ENCODE measurements at places on chromosomes 7 and 10.

DNA sequence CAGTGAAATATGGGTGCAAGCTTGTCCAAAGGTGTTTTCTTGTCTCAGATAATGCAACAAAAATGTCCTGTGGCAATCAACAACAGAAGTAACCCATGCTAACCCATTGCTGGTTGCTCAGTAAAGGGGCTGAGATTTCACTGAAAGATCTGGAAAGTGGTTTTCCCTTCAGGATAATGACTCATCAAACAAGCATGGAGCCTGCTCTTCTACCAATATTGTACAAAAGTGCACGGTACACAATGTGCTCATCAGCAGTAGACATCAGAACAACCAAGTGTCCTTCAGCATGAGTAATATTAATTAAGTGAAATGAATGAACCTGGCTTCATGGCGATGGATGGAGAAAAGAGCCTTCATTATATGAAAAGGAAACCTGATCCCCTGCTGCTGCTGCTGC lies 287.1 kb upstream of the NEBL start:
- DNase-seq = no peak
- no peaks in the 10 kb centered on the region for H3K4me1 ChIP-seq
- H3K4me3 ChIP-seq = no peak overlapping the region
- no peaks in the 10 kb centered on the region for H3K36me3 ChIP-seq
- no peak overlapping the region for H3K27ac ChIP-seq

- H3K27ac ChIP-seq = no peak overlapping the region
- peaks cover 12% of the 10 kb centered on the region for H3K27me3 ChIP-seq
- H3K36me3 ChIP-seq = no peaks in the 10 kb centered on the region
- no peaks in the 10 kb centered on the region for H3K4me1 ChIP-seq
These were observed 12.2 kb downstream of the DGKI start for GRCh38 chr7:137834552-137834951.

DNA sequence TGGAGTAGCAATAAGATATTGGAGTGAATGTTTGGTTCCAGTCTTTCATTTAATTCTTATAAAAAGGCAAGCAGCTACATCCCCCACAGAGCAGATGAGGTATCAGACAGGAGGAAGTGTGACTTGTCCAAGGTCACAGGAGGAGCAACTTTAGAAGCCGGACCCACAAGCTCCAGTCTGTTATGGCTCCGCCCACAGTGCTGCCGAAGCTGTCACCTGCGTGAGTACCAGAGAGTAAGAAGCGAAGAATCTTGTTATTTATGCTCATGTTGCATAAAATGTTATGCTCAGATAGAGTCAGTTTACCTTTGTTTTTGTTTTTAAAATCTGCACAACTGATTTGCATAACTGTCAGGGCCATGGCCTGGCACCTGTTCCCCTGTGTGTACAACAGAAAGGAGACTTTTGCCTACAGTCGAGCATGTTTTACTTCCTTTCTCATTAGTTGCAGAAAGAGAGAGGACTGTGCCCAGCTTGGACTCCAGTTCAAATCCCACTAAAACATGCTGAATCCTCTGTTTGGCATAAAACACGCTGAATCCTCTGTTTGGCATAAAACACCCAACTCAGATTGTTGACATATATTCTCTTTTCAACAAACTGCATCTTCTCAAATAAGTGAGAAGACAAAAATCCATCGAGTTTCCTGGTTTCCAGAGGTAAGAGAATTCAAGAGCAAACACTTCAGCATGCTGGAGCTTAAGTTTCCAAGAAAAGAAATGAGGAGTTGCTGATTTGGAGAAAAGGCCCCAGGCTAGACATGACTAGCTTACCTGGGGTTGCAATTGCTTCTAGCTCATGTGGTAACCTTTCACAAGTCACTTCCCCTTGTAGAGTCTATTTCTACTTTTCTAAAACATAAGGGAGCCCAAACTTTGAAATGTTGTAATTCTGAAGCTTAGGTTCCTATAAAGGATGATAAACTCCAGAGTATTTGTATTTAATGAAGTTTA lies 409.8 kb upstream of the ZMIZ1 start:
- no peak overlapping the region for H3K4me3 ChIP-seq
- H3K27ac ChIP-seq = no peak overlapping the region
- H3K4me1 ChIP-seq = no peaks in the 10 kb centered on the region
- H3K36me3 ChIP-seq = no peaks in the 10 kb centered on the region
- H3K27me3 ChIP-seq = peaks cover 18% of the 10 kb centered on the region
- no peak for DNase-seq

DNA sequence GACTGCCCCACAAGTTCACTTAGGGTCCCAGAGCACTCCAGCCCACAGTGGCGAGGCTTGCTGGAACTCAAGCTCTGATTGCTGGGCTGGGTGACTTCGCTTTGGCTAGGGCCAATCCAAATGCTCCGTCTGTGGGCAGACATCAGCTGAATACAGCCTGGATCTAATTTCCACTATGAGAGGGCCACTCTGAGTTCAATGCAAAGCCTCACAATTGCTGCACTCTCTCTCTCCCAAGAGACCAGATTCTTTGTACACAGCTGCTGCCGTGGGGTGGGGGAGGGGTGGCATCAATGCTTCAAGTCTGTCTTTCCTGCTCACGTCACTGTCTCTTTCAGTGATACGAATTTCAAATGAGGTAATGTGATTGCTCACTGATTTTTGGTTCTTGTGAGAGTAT lies 47.3 kb upstream of the BPGM start:
- H3K4me1 ChIP-seq = no peaks in the 10 kb centered on the region
- no peak overlapping the region for H3K4me3 ChIP-seq
- DNase-seq = no peak

DNA sequence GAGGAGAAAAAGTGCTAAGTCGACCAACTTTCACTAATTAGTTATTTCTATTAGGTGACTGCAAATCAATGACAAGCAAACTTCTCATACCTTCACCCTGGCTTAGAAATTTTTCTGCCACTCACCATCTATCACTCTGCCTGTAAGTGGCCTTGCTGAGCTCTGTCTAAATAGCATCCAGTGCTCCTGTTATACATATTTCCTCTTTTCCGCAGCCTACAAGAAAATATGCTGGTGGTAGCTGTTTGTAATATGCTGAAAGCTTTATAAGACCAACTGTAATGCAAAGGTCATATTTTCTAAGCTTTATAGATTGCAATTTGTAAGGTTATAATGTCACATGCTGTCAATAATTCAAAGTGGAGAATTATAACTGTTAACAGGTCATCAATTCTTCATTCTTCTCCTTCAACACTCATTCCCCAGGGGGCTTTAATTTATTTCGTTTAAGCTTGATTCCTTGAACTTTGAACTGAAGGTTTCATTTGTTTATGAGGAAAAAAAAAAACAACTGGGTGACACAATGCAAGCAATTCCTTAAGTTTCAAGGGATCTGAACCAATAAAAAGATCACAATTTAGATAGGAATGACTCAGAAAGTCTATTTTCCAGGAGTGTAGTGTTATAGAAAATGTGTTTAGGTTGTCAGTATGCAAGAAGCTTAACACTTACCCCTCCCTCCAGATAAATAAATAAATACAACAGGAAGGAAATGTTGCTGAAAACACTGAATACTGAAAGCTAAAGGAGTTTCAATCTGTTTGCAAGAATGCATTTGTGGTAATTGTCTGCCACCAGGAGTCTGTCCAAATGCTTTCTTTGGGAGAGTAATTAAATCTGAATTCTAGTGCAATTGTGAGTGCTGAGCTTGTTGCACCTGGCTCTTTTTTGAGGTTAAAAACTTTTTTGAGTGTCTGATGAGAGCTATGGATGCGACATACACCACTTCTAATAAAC lies 183.7 kb downstream of the SORCS1 start:
- DNase-seq = no peak
- no peak overlapping the region for H3K27ac ChIP-seq
- H3K27me3 ChIP-seq = no peaks in the 10 kb centered on the region
- H3K4me1 ChIP-seq = no peaks in the 10 kb centered on the region

GRCh38 chr7:151579644-151580043 lies 59.9 kb upstream of the RHEB start:
- DNase-seq = no peak
- H3K27me3 ChIP-seq = no peaks in the 10 kb centered on the region
- no peak overlapping the region for H3K27ac ChIP-seq

DNA sequence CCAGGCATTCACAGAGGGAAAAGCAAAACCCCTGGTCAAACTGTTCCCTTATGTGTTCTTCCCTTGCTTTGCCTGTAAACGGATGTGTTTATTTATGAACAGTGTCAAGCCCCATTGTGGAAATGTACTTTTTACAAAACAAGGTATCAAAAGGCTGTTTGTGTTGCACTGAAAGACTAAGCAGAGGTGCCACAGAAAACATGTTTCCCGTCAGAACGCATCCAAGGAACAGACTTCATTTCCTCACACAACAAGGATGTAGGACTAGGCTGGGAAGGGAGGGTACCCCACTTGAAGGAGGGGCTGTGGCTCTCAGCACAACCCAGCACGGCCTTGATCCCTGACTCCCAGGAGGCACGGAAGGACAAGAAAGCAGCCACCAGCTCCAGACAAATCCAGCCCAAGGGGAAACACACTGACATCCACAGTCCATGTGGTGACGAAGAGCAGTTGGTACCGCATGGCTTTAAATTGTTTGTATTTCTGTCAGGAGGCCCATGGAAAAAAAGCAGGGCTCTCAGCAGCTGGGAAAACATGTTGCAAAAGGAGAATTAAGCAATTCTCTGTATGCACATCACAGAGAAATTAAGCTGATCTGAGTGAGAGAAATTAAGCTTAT lies 85.6 kb downstream of the RNF216 start:
- H3K27ac ChIP-seq = peak overlapping the region; percentile 77
- peaks cover 35% of the 10 kb centered on the region for H3K36me3 ChIP-seq

DNA sequence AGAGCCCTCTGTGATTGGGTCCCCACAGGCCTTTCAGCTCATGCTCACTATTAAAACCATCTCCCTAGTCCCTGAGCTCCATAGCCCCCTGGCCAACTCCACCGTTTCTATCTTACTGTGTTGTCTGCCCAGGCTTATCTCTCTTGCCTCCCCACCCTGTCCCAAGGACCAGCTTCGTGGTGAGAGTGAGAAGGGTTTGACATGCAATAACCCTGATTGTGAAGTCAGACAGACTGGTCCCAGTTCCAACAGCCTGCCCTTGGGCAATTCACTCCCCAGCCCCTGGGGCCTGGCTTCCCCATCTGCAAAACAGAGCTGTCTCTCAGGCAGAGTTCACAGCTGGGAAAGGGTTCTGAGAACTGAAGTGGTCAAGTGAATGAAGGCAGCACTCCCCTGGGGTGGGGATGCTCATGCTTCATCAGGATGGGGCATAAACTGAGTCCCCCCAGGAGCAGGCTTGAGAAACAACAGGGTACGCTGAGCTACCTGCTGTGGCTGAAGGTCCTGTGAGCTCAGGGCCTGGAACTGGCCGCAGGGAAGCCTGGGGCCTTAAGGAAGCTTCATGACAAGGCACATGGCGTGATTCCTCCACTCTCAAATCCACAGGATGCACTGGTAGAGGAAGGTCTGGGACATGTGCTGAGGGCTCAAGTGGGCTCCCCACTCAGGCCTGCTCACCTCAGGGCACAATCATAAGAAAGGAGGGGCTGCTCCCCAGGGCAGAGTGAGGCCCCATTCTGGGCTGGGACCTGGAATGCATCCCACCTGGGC lies 1.8 kb upstream of the PPIF start:
- H3K36me3 ChIP-seq = peaks cover 27% of the 10 kb centered on the region
- H3K27ac ChIP-seq = no peak overlapping the region
- DNase-seq = peak; percentile 15
- H3K27me3 ChIP-seq = no peaks in the 10 kb centered on the region
- peaks cover 66% of the 10 kb centered on the region for H3K4me1 ChIP-seq

- H3K4me1 ChIP-seq = peaks cover 4% of the 10 kb centered on the region
- DNase-seq = peak; percentile 55
- no peaks in the 10 kb centered on the region for H3K36me3 ChIP-seq
- no peaks in the 10 kb centered on the region for H3K27me3 ChIP-seq
- no peak overlapping the region for H3K4me3 ChIP-seq
- no peak overlapping the region for H3K27ac ChIP-seq
These were observed 8.9 kb upstream of the EXOC6 start for GRCh38 chr10:92839191-92840085.

DNA sequence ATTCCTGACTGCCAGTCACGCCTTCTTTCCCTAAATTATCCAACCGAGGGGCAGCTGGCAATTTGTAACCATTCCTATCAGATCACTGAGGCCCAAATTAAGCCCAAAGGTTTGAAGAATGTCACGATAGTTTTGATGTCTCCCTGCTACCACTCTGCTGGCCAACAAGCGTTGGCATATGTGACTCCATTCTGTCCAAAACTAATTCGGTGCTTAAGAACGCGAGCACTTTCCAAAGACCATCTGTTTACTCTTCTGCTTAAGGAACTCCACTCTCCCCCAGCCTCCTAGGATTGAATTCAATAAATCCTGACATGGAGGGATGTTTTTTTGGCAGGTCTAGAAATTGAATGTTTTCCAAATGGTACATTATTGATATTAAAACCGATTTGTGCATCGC lies 131.5 kb upstream of the CTBP2 start:
- no peak for DNase-seq
- no peaks in the 10 kb centered on the region for H3K27me3 ChIP-seq
- H3K36me3 ChIP-seq = no peaks in the 10 kb centered on the region
- H3K4me1 ChIP-seq = no peaks in the 10 kb centered on the region

- DNase-seq = peak; percentile 37
- no peaks in the 10 kb centered on the region for H3K27me3 ChIP-seq
- peaks cover 25% of the 10 kb centered on the region for H3K36me3 ChIP-seq
- peak overlapping the region; percentile 88 for H3K4me3 ChIP-seq
- peaks cover 44% of the 10 kb centered on the region for H3K4me1 ChIP-seq
These were observed 652 bp downstream of the PCGF5 start for GRCh38 chr10:91220954-91221675.

Data from activated CD4-positive, alpha-beta memory T cell treated with anti-CD3 and anti-CD28 coated beads, Interleukin-2, amount 10 ng/mL, durations not matched to agents 7 days and 5 days (primary cell).